ENCODE measurements at places on chromosomes 1 and 21. TPM values are rescaled to one million over a fixed set of nuclear protein-coding genes. Genes with fewer than 3 reads are reported as not detected.

- no peaks in the 10 kb centered on the region for H3K27me3 ChIP-seq
- H3K27ac ChIP-seq: no peak overlapping the region
- peaks cover 13% of the 10 kb centered on the region for H3K4me1 ChIP-seq
- DNase-seq: no peak
Measured at GRCh38 chr1:205235951-205236350, 8.2 kb downstream of the TMCC2 start.

DNA sequence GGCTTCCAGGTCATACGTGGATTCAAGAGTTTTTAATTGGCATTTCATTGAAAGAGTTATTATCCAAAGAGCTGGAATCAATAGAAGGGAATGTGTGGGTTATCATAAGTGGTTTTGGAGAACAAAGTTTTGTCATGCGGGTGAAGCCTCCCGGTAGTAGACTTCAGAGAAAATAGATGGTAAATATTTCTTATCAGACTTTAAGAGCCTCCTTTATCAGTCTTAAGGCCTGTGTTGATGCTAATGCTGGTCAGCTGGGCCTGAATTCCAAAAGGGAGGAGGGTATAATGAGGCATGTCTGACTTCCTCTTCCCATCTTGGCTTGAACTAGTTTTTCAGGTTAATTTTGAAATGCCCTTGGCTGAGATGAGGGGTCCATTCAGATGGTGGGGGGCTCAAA is 89.7 kb downstream of the ITSN1 start:
- H3K4me1 ChIP-seq: peaks cover 11% of the 10 kb centered on the region
- no peak overlapping the region for H3K4me3 ChIP-seq
- no peak overlapping the region for H3K27ac ChIP-seq
- no peak for DNase-seq
- H3K36me3 ChIP-seq: peaks cover 6% of the 10 kb centered on the region
- no peaks in the 10 kb centered on the region for H3K27me3 ChIP-seq

GRCh38 chr1:69269491-69269890 is 298.2 kb upstream of the LRRC7 start:
- H3K27me3 ChIP-seq: no peaks in the 10 kb centered on the region
- no peak overlapping the region for H3K27ac ChIP-seq
- no peak for DNase-seq
- no peaks in the 10 kb centered on the region for H3K36me3 ChIP-seq
- H3K4me3 ChIP-seq: no peak overlapping the region
- H3K4me1 ChIP-seq: no peaks in the 10 kb centered on the region

DNA sequence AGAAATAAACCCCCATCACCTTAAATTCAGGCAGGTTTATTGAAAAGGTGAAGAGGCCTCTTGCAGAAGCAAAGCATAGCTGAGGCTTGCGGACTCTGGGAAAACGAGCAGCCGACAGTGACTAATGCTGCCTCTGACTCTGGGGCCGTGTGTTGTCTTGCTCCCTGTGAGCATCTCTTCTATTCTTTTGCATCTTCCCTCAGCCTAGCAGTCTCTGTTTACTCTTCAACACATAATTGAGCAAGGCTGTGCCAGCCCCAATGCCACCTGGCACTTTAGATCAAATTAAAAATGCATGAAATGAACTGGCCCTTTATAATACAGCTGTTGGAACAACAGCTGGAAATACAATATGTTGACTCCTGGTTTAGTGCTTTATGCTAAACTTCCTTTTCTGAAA is 18.4 kb upstream of the REG4 start:
- no peaks in the 10 kb centered on the region for H3K4me1 ChIP-seq
- no peak overlapping the region for H3K27ac ChIP-seq
- H3K4me3 ChIP-seq: no peak overlapping the region
- DNase-seq: no peak

- peaks cover 4% of the 10 kb centered on the region for H3K4me1 ChIP-seq
- peaks cover 9% of the 10 kb centered on the region for H3K36me3 ChIP-seq
- no peak overlapping the region for H3K4me3 ChIP-seq
- H3K27me3 ChIP-seq: no peaks in the 10 kb centered on the region
Measured at GRCh38 chr1:88088481-88088880, 595.6 kb upstream of the PKN2 start.

DNA sequence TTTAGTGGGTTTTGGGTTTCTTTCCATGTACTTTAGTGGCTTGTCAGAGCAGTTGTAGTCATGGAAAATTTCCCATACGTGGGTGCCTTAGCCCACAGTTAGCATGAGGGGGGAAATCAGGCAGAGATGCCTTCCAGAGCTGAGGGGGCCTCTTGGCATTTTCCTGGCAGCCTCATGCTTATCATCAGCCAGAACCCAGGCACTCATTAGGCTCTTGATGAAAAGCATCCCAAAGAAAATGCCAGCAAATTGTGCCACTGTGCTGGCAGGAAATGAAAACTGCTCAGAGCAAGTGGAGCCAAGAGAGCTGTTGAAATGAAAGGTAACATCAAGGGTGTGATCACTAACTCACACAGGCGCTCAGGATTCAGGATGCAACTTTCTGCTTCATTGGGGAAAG is 128.0 kb downstream of the TNNI3K start:
- no peak for DNase-seq
- H3K36me3 ChIP-seq: no peaks in the 10 kb centered on the region
- H3K27me3 ChIP-seq: no peaks in the 10 kb centered on the region
- no peak overlapping the region for H3K4me3 ChIP-seq

- H3K4me1 ChIP-seq: peaks cover 7% of the 10 kb centered on the region
- H3K27ac ChIP-seq: no peak overlapping the region
- H3K27me3 ChIP-seq: no peaks in the 10 kb centered on the region
- no peak overlapping the region for H3K4me3 ChIP-seq
Measured at GRCh38 chr1:167524651-167525050, 6.3 kb upstream of the CD247 start.

DNA sequence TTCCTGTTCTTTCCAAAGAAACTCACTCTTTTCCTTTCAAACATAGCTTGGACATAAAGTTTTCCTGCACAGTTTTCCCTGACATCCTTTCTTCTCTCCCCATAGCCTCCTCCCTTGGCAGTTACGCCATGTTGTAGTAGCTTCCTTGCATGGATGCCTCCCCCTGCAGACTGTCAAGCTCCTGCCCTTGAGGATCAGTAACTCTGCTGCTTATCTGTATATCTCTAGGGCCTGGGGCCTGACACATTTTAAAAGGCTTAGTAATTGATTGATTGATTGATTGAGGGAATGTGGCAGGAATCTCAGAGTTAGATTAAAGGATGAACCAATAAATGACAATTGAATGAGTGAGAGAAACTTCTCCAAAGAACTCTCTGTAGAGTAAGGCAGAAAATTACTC is 143.7 kb downstream of the NEK7 start:
- H3K27ac ChIP-seq: no peak overlapping the region
- H3K4me3 ChIP-seq: no peak overlapping the region
- H3K4me1 ChIP-seq: peaks cover 40% of the 10 kb centered on the region
- H3K27me3 ChIP-seq: no peaks in the 10 kb centered on the region

DNA sequence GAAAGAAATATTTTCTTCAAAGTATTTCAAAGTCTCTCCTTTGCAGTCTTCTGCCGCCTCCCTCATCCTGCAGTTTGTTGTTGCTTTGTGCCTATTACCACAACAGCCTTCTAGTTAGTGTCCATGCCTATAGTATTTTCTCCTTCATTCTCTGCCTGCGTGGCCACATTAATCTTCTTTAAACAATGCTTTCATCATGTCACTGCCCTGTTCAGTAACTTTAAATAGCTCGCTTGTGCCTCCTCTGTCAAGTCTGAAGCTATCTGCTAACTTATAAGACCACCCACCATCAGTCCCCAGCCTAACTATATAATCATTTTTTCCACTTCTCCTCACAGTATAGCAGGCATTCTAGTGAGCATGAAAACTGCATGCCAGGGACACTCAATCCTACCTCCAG is 290.3 kb downstream of the PDE4B start:
- H3K27ac ChIP-seq: no peak overlapping the region
- H3K4me3 ChIP-seq: no peak overlapping the region
- no peaks in the 10 kb centered on the region for H3K36me3 ChIP-seq
- DNase-seq: no peak
- peaks cover 5% of the 10 kb centered on the region for H3K4me1 ChIP-seq

DNA sequence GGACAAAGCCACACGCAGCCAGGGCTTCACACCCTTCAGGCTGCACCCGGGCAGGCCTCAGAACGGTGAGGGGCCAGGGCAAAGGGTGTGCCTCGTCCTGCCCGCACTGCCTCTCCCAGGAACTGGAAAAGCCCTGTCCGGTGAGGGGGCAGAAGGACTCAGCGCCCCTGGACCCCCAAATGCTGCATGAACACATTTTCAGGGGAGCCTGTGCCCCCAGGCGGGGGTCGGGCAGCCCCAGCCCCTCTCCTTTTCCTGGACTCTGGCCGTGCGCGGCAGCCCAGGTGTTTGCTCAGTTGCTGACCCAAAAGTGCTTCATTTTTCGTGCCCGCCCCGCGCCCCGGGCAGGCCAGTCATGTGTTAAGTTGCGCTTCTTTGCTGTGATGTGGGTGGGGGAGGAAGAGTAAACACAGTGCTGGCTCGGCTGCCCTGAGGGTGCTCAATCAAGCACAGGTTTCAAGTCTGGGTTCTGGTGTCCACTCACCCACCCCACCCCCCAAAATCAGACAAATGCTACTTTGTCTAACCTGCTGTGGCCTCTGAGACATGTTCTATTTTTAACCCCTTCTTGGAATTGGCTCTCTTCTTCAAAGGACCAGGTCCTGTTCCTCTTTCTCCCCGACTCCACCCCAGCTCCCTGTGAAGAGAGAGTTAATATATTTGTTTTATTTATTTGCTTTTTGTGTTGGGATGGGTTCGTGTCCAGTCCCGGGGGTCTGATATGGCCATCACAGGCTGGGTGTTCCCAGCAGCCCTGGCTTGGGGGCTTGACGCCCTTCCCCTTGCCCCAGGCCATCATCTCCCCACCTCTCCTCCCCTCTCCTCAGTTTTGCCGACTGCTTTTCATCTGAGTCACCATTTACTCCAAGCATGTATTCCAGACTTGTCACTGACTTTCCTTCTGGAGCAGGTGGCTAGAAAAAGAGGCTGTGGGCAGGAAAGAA is 8.1 kb downstream of the PSRC1 start:
- no peaks in the 10 kb centered on the region for H3K27me3 ChIP-seq
- H3K4me1 ChIP-seq: peaks cover 40% of the 10 kb centered on the region
- peak overlapping the region; percentile 84 for H3K27ac ChIP-seq
- peak overlapping the region; percentile 75 for H3K4me3 ChIP-seq
- H3K36me3 ChIP-seq: peaks cover 12% of the 10 kb centered on the region

DNA sequence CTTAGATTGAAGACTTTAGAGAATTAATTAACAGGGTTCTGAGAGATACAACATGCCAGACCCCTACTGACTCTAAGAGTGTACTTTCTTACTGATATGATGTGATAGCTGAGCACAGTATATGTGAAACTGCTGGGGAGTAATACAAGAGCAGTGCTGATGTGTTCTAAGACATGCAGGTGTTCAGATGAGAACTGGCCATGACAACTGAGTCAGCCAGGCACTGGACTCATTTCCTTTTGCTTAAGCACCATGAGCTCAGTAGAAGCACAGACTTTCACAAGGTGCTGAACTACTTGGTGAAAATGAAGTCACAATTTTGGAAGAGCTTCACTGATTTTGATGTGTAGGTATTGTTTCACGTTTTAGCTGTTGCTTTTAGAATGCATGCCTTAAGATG is 15.9 kb upstream of the POGZ start:
- peaks cover 16% of the 10 kb centered on the region for H3K4me1 ChIP-seq
- H3K27ac ChIP-seq: no peak overlapping the region
- no peak for DNase-seq
- no peak overlapping the region for H3K4me3 ChIP-seq
- no peaks in the 10 kb centered on the region for H3K36me3 ChIP-seq
- no peaks in the 10 kb centered on the region for H3K27me3 ChIP-seq

DNA sequence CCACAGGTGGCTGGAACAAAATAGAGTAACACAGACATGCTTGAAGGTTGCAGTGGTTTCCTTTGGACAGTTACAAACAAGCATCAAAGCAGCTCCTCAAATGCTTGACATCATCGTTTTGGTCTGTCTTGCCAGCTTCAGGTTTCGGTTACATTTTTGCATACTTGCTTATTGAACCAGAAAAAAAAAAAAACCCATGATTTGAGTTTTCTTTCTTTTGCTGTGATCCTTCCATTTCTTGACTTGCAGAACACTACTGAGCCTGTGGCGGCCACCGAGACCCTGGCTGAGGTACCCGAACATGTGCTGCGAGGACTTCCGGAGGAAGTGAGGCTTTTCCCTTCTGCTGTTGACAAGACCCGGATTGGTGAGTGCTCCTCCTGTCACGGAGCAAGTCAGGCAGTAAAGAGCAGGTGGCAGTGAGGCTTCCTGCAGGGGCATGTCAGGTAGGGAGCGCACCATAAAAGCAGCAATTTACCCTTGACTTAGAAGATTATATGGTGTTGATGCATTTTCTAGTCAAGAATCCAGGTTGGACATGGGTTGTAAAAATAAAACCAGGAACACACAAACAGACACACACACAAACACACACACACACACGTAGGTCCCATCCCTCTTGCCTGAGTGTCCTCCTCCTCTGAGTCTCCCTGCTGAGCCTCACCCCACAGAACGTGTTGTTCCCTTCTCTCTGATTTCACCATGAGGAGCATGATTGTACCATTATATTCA is 30.9 kb downstream of the PRDM2 start:
- H3K27me3 ChIP-seq: no peaks in the 10 kb centered on the region
- peaks cover 2% of the 10 kb centered on the region for H3K36me3 ChIP-seq
- DNase-seq: no peak
- peak overlapping the region; percentile 36 for H3K27ac ChIP-seq
- H3K4me3 ChIP-seq: no peak overlapping the region
- peaks cover 29% of the 10 kb centered on the region for H3K4me1 ChIP-seq

DNA sequence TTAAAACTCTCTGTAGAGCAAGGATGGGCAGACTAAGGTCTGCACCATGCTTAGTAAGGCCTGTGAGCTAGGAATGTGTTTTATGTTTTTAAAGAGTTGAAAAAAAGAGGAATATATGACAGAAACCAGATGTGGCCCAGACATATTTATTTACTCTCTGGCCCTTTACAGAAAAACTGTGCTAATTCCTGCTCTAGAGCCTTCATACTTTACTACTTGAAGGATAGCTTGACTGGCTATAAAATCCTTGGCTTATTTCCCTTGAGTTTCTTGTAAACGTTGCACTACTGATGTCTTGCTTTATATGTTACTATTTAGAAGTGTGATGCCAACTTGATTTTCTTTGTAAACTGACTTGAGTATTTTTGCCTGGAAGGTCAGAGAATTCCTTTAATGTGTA is 33.5 kb downstream of the CTBS start:
- no peak for DNase-seq
- H3K27me3 ChIP-seq: no peaks in the 10 kb centered on the region
- no peaks in the 10 kb centered on the region for H3K4me1 ChIP-seq
- H3K4me3 ChIP-seq: no peak overlapping the region
- H3K36me3 ChIP-seq: no peaks in the 10 kb centered on the region

DNA sequence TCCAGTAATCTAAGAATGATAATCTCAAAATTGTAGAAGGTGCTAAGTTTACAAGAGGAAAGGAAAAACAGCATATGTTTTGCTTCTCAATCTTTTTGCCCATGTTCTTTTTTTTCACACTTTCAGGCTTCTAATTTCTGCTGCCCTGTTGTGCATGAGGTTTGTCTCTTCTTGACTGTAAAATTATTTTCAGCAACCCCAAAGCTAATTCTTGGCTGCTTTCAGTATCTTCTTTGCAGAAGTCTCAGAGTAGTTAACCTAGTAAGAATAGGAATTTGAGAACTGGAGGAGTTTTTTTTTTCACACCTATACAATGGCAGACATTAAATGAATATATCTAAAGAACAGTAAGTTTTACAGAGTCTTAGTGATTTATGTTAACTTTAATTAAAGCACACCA is 26.4 kb downstream of the DENND2D start:
- H3K36me3 ChIP-seq: peaks cover 4% of the 10 kb centered on the region
- no peaks in the 10 kb centered on the region for H3K4me1 ChIP-seq
- H3K4me3 ChIP-seq: no peak overlapping the region
- DNase-seq: no peak
- H3K27me3 ChIP-seq: no peaks in the 10 kb centered on the region
- H3K27ac ChIP-seq: no peak overlapping the region

RAVER2 gene
- 27.8 TPM for total RNA-seq

MFSD2A gene
- 20.9 TPM for total RNA-seq

PPIAL4G gene
- not detected for total RNA-seq

IL19 gene
- total RNA-seq: not detected

TNFSF18 gene
- total RNA-seq: not detected

CYP4A22 gene
- not detected for total RNA-seq

TTC39A gene
- total RNA-seq: 1.7 TPM

Measured in neural crest cell (in vitro differentiated cells).